ENCODE measurements at places on chromosomes 2 and 18.

GRCh38 chr2:62998949-62999348, 51.7 kb upstream of the OTX1 start:
- no peak for DNase-seq

- DNase-seq, result no peak
Measured at GRCh38 chr2:235230821-235231601, 262.8 kb upstream of the AGAP1 start.

GRCh38 chr2:111121028-111121827, 514 bp downstream of the BCL2L11 start:
- DNase-seq, result peak; percentile 6

- no peak for DNase-seq
Measured at GRCh38 chr2:15042801-15043217, 410.3 kb downstream of the LRATD1 start.

DNA sequence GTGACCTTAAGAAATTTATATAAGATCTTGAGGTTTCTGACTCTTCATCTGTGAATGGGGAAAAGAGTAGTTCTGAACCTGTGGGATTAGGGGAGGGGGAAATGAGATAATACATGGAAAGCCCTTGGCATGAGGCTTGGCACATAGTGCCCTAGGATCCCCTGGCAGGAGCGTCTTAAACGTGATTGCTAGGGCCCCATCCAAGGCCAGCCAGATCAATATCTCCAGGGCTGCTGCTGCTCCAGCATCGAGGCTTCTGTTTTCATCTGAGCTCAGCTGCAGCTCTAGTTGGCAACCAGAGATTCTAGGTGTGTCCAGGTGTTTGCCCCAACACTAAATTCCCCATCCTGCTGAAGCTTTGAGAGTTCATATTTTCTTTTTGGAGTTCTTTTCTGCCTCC, 71.0 kb downstream of the IL1R2 start:
- no peak for DNase-seq

DNA sequence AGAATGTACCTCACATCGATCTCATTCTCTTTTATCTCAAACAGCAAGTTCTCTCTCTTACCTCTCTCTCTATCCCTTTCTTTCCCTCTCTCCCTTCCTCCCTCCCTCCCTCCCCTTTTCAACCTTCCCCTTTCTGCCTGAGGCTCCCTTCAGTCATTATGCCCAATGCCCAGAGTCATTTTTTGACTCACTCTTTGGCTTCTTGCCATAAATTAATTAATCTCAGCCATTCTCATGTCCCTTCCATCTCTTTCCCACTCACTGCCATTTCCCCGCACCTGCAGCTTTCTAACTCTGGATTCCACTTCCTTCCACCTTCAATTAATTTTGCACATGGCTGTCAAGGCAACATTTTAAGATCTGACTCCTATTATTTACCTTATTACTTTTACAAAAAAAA, 60.1 kb downstream of the EVA1A start:
- DNase-seq, result no peak

DNA sequence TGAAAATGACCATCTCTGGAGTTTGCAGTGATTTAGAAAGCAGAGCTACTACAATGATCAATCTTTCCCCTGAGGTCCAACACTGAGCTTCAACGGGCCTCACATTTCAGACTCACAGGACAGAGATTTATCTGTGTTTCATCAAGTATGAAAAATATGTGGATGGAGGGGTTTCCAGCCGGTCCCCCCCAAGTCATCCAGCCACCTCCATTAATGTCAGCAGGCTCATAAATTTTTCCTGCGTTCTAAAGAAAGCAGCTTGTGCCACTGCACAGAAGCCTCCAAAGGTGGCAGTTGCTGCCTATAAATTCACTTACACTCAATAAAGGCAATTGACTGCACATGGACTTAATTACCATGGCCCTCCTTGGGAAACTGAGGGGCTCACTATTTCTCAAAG, 117.4 kb upstream of the ACKR3 start:
- no peak for DNase-seq

GRCh38 chr2:220075835-220076234, 448.4 kb downstream of the SLC4A3 start:
- no peak for DNase-seq

DNA sequence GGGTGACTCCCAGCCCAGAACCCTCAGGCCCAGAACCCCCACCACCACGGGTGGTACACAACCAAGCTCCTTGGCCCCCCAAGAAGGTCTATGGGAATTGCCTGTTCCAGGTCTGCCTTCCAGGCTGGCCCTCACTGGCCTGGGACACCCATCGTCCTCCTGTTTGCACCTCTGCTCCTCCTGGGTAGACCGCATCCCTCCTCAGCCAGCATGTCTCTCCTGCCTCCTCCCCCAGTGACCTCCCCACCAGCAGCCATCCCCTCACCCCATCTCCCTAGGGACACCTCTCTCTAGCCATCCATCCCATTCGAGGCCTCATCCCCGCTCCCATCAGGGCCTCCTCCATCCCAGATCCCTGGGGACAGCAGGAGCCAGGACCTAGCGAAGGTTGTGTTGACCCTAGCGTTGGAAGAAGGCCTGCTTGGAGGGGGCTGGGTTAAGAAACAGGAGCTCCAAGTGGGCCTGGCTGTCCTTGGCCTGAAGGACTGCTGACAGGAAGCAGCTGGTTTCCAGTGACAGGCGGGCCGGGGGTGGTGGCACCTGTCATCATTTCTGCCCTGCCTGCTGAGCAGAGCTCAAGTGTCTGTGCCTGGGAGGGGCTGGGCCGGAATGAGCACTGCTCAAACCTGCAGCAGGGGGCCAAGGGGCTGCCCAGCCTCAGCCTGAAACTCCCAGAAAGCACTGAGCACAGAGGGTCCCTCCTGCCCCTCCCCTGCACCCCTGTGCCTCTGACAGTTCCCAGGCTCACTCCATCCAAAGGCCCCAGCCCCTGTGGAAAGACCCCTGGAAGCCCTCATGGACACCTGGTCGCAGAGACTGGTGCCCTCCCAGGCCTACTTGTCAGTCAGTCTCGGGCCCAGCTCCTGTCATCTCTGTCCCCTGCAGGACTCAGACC, 96.0 kb upstream of the OTOS start:
- no peak for DNase-seq

GRCh38 chr2:197894751-197895274, 90.4 kb downstream of the PLCL1 start:
- no peak for DNase-seq

DNA sequence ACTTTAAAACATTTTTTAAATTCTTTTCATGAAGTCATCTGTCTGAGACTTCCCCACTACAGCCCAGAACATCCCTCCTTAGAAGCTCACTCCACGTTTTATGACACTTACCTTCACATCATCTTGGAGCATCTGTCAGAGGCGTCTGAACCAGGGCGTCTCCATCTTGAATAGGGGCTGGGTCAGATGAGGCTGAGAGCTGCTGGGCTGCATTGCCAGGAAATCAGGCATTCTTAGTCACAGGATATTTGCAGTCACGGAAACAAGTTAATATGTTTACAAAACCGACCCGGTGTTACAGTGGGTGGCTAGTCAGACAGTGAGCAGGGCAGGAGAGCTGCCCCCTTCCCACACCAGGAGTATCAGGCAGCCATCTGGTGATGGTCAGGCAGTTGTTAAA, 456.5 kb downstream of the FBXO15 start:
- DNase-seq, result no peak

Data from NCI-H1048 (cell line).